ENCODE measurements at places on chromosomes 1 and 21.

- DNase-seq: no peak
Measured at GRCh38 chr1:15816674-15817073, 9.2 kb upstream of the UQCRHL start.

- no peak for DNase-seq
Measured at GRCh38 chr1:84889437-84889836, 3.6 kb downstream of the LPAR3 start.

DNA sequence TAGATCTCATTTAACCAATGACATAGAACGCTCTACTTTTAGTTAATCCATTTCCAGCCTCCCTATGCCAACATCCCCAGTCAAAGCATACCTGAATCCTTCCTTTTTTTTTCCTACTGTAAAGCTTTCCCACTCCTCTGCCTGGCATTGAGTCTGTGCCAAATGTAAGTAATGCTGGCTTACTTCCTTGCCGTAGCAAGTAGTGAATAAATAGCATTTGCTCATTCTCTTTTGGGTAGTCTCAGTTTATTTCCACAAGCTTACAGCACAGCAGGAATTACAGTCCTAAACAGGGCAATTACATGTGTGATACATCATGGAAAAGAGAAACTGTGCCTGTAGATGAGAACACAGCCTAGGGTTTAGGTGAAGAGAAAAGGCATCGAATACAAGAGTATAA lies 352.6 kb upstream of the NEGR1 start:
- DNase-seq: no peak

GRCh38 chr1:67214420-67215174 lies 48.3 kb downstream of the IL23R start:
- no peak for DNase-seq

DNA sequence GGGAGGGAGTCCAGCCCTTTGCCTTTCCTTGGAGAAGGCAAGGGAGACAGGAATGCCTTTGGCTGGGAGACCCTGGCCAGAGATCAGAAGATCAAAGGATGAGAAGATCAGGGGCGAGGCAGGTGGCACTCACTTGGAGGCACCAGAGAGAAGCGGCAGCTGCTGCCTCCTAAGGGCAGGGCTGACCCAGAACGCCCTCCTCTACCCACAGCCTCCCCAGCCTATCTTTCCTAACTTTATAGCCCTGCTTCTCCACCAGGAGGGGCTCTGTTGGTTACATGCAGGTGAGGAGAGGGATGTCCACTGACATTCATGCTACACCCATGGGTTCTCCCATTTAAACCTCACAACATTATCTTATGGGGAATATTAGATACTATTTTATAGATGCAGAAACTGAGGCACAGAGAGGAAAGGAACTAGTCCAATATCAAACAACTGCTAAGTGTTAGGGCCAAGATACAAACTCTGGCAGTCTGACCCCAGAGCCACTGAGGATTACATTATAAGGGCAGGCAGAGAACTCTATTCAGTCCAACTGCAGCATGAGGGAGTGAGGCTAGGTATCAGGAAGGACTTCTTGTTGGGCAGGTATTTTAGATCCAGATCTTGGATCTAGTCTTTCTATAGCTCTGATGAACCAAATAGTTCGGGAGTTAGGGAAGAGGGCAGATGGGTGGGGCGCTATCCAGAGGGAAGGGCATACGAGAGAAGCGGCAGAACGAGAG lies 19.9 kb downstream of the LGR6 start:
- DNase-seq: peak; percentile 63

GRCh38 chr1:245690156-245690690 lies 535.4 kb downstream of the KIF26B start:
- no peak for DNase-seq

DNA sequence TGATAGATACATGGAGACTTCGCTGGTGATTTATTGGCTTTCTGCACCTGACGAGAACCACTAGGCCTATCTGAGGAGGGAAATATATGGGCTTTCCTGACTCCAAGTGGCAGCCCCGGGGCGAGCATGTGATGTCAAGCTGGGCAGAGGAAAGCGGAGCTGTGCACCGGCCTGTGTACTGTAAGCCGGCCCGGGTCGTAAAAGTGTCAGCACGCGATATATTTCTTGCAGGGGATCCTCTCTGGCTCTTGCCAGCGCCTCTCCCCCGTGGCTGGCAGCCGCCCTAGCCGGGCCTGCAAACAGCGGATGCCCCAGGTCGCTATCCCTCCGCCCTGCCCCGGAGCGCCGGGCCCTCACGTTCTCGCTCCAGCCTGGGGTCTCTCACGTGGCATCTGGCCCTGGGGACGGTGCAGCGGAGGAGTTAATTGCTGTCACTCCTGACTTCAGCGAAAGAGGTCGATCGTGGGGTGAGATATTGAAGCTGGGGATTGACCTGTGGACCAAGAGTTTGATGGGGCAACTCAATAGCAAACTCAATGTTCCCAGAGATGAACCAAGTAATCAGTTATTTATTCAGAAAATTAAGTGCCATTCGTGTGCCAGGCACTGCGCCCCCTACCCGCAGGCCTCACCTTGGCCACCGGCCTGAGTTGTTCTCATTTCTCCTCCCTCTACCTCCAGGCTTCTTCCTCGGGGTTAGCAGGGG lies 41.0 kb upstream of the HAO2 start:
- DNase-seq: no peak

GRCh38 chr1:67713057-67713846 lies 28.3 kb downstream of the GADD45A start:
- DNase-seq: no peak

DNA sequence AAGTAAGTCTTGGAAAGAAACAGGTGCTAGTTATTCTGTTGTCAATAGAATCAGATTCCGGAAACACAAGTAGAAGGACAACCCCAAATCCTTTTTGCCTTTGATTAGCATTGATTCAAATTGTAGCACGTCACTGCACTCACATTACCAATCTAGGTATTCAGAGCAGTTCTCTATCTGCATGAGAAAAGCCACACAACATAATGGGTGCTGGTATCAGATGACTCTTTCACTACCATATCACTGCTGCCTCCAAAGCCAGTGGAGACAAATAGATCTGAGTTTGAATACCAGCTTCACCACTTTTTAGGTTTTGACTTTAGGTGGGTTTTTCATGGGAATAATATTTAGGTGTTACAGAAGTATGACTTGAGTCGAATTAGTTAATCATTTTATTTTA lies 38.9 kb downstream of the RTCA start:
- DNase-seq: no peak

DNA sequence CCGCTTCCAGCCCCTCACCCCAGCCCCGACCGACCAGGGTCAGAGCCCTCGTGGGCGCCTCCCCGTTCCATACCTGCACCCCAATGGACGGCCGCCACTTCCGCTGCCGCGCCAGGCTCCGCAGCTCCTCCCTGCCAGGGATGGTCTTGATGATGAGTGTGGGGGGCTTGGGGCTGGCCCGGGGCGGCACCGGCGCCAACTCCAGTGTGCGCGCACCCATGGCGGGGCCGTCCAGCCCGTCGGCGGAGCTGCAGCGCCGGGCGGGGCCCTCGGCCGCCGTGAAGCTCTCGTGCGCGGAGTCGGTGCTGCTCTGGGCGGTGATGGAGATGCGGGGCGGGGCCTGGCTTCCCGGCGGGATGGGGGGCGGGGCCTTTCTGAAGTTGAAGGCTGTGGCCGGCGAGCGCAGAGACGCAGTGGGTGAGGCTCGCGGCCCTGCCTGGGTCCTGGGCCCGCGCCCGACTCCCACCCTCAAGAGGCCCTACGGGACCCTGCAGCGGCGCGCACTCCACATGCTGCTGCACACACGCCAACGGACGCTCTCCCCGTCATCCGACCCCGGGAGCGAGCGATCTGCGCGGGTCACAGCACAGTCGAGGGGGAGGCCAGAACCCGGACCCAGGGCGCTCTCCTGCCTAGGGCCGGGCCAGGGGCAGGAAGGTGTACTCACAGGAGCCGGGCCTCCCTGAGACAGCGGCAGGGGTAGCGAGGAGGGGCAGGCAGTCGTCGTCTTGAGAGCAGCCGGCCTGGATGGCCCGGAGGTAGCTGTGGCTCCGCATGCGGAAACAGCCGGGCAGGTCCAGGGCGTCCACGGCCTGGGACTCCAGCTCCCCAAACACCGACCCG lies 26.1 kb upstream of the SMIM12 start:
- DNase-seq: no peak

DNA sequence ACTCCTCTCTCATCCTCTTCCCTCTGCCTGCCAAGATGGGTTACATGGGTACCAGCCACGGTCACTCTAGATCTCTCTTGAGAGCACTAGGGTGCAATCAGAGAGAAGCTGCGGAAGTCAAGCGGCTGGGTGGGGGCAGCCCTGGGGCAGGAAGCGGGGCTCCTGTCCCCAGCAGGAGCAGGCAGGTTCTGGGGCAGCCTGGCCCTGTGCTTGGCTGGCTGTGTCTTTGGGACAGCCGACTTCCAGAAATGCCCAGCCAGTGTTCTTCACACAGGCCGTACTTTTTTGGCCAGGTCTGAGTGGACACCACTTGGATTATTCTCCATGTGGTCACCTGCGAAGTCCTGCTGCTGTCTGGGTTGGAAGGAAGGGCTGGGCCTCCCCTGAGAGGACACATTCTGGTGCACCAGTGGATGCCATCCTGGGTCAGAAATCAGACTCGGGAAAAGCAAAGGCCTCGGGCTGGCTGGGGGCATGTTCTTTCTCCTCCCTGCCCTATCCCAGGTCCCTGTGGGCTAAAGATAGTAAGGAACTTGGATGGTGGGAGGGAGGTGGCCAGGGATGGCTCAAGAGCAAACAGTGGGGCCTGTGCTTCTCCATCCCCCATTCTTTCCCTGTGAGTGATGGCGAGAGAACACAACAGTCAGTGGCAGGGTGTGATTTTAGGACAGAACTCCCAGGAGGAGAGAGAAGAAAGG lies 93.7 kb downstream of the ITPKB start:
- no peak for DNase-seq

DNA sequence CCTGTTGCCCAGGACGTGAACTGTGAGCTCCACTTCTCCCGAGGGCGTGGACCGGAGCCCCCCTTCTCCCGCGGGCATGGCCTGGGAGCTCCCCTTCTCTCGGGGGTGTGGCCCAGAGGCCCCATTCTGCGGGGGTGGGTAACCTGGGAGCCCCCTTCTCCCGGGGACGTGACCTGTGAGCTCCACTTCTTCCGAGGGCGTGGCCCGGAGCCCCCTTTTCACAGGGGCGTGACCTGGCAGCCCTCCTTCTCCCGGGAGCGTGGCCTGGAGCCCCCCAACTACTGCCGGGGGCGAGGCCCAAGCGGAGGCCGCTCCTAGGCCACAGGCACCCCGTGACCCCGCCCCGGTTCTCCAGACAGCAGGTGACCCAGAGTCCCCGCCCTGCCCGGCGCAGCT lies 320 bp downstream of the C1orf174 start:
- DNase-seq: no peak

DNA sequence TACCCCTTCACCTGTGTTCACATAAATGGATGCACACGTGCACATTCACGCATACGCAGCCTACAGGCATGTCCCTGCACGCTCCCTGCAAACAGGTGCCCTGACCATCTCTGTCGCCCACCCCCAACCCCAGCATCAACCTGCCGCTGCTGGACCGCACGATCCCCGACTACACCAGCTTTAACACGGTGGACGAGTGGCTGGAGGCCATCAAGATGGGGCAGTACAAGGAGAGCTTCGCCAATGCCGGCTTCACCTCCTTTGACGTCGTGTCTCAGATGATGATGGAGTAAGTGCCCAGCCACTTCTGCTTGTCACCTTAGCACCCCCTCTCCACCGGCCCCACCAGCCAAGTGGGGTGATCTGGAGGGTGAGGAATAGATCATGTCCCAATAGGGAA lies 60.4 kb downstream of the LACTBL1 start:
- DNase-seq: no peak

DNA sequence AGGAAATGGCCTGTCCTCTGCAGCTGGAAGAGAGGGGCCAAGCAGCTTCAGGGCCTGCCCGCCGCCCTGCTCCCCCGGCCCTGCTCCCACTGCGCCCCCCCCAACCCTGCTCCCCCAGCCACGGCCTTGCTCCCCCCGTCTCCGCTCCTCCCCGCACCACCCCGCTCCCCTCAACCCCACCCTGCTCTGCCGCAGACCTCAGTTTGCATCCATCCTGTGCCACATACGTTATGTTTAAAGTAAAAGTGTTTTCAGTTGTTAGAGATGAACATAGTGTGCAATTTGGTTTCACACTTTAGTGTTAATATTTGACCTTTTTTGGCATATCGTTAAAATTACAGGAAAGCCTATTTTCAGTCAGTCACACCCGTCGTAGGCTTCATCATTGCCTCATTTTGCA lies 34.1 kb upstream of the DIP2A start:
- no peak for DNase-seq

DNA sequence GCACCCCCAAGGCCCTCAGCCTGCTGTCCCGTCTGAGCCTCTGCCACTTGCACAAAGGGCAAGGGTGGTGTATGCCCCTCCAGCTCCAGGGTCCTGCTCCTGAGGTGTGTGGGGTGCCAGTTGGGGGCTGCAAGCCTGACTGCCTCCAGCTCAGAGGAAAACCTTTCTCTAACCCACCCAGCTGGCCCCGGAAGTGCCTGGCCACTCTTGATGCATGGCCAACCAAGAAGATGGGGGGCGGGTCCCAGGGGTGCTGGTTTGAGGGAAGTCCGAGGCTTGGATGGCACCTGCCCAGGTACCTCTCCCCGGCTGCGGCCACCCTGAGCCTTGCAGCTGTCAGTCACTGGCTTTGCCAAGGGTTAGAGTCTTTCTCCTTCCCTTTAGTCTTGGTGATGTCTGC lies 112.6 kb upstream of the TMPRSS2 start:
- no peak for DNase-seq

- no peak for DNase-seq
Measured at GRCh38 chr1:215526147-215526845, 40.8 kb upstream of the KCTD3 start.

DNA sequence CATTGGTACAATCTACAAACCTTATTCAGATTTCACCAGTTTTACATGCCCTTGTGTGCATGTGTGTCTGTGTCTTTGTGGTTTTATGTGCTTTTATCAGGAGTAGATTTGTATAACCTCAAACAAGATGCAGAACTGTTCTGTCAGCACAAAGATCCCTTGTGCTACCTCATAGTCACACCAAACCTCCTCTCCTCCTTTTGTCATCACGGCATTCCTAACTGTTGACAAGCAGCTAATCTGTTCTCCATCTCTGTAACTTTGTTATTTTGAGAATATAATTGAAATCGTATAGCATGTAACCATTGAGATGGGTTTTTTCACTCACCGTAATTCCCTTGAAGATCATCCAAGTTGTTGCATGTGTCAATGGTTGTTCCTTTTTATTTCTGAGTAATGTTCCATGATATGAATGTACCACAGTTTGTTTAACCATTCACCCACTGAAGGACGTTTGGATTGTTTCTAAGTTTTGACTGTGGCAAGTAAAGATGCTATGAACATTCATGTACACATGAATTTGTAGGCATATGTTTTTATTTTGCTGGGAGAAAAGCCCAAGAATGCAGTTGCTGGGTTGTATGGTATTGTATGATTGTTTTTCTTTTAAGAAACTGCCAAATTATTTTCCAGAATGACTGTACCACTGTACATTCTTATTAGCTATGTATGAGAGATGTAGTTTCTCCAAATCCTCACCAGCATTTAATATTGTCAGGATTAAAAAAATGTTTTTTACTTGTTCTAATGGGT lies 78.1 kb upstream of the B3GALT2 start:
- DNase-seq: no peak
